ENCODE measurements at places on chromosomes 11 and 22.

- DNase-seq, result no peak
Measured at GRCh38 chr11:114953039-114953438, 274.7 kb downstream of the NXPE2 start.

DNA sequence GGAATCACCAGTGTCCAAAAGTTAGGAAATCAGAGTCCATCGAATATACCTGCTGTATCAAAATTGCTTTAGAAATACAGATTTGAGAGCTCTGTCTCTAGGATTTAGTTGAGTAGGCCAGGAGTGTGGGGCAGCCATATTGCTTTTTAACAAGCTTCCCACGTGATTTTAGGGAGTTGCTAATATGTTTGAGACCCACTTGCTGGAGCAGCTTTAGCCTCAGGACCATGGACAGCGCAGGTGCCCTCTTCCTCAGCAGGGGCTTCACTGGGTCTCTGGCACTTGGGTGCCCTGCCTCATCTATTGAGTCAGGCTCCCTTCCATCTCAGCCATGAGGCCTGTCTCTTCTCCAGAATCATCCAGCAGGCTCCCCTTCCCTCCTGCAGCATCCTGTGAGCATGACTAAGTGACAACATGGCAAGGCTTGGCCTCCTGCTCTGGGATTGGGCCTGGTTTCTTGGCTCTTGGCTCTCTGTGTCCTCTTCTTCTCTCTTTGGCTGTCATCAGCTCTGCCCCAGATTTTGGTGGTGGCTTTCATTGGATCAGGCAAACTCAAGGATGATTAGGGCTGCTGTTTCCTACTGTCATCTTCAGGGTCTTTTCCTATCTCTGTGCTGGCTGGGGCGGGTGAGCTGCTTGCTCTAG lies 70.0 kb downstream of the SGSM1 start:
- peak; percentile 21 for DNase-seq

DNA sequence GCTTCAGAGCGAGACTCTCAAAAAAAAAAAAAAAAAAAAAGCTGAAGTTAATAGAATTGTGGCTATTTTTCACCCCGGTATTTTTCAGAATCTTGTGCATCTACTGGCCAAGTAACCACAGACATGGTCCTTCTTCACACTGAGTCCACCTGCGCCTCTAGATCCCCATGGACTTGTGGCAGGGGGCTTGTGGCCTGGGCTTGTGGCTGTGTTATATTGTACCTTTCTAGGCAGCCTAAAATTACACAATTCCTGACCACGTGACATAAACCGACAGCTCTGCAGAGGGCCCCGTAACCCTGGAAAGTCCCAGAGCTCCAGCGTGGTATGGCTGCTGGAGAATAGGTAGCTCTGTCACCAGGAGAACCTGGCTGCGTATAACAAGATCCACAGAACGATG lies 10.9 kb upstream of the NAALADL1 start:
- peak; percentile 52 for DNase-seq

DNA sequence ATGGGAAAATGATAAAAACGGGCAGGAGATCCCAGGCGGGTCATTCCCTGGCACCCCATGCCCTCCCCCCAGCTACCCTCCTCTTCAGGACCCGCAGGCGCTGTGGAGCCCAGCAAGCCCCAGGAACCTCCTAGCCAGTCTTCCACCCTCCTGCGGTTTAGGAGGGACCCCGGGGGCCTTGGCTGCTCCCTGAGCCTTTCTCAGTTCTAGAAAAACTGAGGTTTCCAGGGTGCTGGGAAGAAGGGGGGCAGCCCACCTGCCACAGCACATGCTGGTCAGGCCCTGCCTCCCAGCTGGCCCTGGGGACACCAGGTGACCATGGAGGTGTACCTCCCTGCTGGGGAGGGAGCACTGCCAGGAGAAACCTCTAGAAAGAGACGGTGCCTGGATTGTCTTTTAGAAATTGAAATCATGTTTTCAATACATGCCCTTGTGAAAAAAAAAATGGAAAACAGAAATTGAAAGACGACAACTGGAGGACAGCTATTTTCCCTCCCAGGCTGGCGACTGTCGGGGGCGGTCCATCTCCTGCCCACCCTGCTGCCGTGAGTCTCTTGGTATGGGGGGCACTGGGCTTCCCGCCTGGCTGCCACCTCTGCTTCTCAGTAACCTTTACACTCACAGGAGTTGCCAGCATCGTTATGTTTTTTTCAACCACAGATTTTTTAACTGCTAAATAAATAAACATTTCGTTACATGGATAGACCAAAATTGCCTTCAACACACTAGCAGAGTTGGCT lies 398.5 kb downstream of the TBC1D22A start:
- DNase-seq, result no peak

- no peak for DNase-seq
Measured at GRCh38 chr11:126598344-126599216, 243.1 kb downstream of the ST3GAL4 start.

All from epithelial cell of esophagus (primary cell).